SJCRH30 (cell line): ENCODE measurements at places on chromosomes 1 and 21. TPM values are rescaled to one million over a fixed set of nuclear protein-coding genes. Genes with fewer than 3 reads are reported as not detected.

- no peaks in the 10 kb centered on the region for H3K27me3 ChIP-seq
- H3K36me3 ChIP-seq, result no peaks in the 10 kb centered on the region
- peaks cover 40% of the 10 kb centered on the region for H3K4me1 ChIP-seq
- H3K27ac ChIP-seq, result no peak overlapping the region
These were observed 2.1 kb downstream of the RPS6KA1 start for GRCh38 chr1:26531651-26532131.

Gene FAM167B
- total RNA-seq, result not detected in 2 replicates

DNA sequence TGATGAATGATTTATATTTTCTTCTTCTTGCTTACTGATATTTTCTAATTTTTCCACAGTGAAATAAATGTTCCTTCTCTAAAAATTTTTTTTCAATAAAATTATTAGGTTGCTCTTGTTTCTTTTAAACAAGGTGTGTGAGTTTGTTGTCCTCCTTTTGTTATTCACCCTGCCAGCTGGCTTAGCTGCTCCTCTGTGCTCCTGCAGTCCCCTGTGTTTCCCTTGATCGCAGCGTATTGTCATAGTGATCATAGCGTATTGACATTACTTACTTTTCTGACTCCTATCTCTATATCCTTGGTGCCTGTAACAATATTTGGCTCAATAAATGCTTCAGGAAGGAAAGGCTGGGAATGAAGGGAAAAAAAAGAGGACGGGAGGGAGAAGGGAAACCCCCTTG lies 24.9 kb upstream of the PODN start:
- H3K36me3 ChIP-seq, result peaks cover 11% of the 10 kb centered on the region; the same call in 1 of the 2 replicates
- no peaks in the 10 kb centered on the region for H3K27me3 ChIP-seq
- H3K4me3 ChIP-seq, result no peak overlapping the region
- no peaks in the 10 kb centered on the region for H3K4me1 ChIP-seq
- no peak for DNase-seq
- H3K27ac ChIP-seq, result no peak overlapping the region

- no peak for DNase-seq
- no peak overlapping the region for H3K27ac ChIP-seq
- peaks cover 12% of the 10 kb centered on the region for H3K4me1 ChIP-seq
- H3K36me3 ChIP-seq, result no peaks in the 10 kb centered on the region
These were observed 83.5 kb downstream of the HHAT start for GRCh38 chr1:210412240-210412639.

- H3K27me3 ChIP-seq, result no peaks in the 10 kb centered on the region
- no peak overlapping the region for H3K27ac ChIP-seq
- no peak for DNase-seq
- no peaks in the 10 kb centered on the region for H3K36me3 ChIP-seq
These were observed 56.6 kb downstream of the AGPAT3 start for GRCh38 chr21:43921571-43921978.

DNA sequence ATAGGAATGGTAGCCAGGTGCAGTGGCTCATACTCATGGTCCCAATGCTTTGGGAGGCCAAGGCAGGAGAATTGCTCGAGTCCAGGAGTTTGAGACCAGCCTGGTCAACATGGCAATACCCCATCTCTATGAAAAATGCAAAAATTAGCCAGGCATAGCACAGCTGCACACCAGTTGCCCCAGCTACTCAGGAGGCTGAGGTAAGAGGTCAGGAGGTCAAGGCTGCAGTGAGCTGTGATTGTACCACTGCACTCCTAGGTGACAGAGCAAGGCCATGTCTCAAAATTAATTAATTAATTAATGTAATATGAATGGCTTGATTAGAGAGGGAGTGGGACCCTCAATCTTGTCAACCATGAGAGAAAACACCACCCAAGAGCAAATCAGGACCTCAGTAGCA lies 198.7 kb upstream of the DUSP10 start:
- no peaks in the 10 kb centered on the region for H3K36me3 ChIP-seq
- H3K27me3 ChIP-seq, result no peaks in the 10 kb centered on the region
- no peak overlapping the region for H3K27ac ChIP-seq
- H3K4me1 ChIP-seq, result peaks cover 11% of the 10 kb centered on the region
